ENCODE measurements at places on chromosomes 2 and 18.

DNA sequence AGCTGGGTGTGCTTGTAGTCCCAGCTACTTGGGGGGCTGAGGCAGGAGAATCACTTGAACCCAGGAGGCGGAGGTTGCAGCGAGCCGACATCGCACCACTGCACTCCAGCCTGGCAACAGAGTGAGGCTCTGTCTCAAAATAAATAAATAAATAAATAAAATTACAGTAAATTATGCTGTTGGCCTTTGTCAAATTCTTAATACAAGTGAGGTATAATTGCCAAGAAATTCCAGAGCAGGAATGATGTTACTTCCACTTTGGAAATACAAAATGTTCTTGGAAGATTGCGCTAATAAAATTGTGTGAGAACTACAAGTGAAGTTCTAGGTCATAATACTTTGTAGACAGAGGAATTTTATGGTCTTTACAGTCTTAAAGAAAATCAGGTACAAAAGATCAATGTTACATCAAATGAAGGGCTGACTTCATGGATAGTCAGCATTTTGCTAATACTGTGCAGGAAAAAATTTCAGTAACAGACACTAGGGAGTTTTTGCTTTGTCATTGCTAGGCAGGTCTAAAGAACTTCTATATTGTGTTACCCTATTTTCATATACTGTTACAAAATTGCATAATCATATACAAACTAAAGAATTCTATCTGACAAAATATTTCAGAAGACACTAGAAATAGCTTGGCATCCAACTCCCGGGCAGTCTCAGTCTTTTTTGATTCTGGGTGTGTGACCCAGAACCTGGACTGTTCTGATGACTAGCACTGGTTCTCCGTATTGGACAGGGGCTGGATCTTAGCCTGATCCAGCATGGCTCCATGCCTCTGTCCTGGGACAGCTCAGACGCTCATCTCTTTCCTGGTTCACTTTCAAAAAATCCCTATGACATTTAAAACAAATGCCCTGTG lies 76.0 kb upstream of the STK17B start:
- DNase-seq: no peak

- DNase-seq: no peak
These were observed 171.2 kb downstream of the ZNF516 start for GRCh38 chr18:76323891-76324290.

DNA sequence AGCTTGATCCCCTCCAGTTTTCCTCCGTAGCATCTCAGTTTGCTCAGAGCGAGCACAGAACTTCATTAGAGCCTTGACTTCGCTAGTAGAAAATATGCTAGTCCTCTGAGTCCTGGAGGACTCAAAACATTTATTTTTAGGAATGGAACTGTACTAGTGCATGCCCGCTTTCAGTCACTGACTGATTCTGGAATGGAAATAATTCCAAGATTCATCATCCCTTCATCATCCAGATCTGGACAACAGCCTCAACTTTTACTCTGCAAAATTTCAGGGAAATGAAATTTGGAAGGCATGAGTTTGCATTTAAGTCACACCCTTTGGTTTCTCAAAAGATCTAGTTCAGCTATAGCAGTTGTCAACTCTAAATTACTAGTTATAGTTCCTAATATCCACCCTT lies 304.6 kb downstream of the XIRP2 start:
- DNase-seq: no peak

GRCh38 chr2:218028189-218028495 lies 25.3 kb upstream of the TNS1 start:
- DNase-seq: peak; percentile 5

- DNase-seq: no peak
These were observed 14.3 kb downstream of the KCNG2 start for GRCh38 chr18:79812052-79812451.

DNA sequence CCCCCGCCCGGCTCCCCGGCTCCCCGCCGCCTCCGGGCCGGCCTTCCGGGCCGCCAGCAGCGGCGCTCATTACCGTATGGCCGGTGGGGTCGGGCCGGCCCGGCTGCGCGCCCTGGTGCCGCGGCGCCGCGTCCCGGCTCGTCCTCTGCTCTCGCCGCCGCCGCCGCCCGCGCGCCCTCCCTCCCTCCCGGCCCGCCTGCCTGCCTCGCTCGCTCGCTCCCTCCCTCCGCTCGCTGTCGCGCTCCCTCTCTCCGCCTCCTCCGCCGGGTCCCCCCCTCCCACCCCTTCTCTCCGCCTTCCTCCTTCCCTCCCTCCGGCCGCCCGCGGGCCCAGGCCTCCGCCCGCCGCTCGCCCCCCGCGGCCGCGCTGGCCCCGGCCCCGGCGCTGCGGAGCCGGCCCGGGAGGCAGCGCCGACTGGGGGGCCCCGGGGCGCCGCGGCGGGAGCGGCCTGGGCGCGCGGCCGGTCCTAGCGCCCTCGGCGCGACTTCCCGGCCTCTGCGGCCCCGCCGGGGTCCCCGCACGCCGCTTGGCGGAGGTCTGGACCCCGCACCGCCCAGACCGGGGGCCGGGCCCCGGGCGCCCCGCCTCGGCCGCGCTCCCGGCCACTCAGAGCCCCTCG lies at the start of gene DNMT3A:
Gene DNMT3A, minus strand, starts transcription at position 173 of the 619 bp plus-strand sequence. CDS start 27,941 bp downstream, outside the sequence.
- peak; percentile 73 for DNase-seq

GRCh38 chr2:112835061-112835501 lies 1.5 kb downstream of the IL1B start:
- DNase-seq: no peak

DNA sequence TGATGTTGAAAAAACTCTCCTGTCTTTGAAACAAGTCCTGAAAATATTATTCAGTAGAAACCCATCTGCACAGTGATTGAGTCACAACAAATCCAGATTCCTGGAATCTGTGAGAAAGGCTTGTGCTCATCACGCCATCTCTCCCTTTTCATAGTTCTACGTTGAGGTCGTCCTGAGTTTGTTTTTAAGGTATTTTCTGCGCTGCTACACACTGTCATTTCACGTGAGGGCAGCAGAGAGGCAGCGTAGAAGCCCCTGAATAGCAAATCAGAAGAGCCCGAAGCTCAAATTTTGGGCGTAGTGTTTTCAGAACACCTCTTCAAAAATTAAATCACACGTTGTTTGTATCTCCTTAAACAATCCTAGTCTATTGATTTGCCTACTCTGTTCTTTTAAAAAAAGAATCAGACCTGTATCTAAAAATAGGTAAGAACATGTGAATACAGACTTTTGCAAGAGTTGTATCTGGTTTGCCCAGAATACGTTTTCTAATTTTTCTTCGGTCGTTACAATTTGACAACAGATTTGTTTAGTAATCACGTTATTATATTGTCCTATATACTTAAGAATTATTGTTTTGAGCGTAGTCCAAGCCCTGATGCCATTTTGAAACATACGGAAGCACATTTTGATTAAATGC lies 61.6 kb upstream of the SLC38A11 start:
- DNase-seq: peak; percentile 16

- no peak for DNase-seq
These were observed 283 bp upstream of the RBBP8 start for GRCh38 chr18:22932885-22933205.
